DMS79 (cell line): ENCODE measurements at places on chromosomes 6 and 20.

- no peak for DNase-seq
Measured at GRCh38 chr6:108686896-108687295, 126.2 kb downstream of the FOXO3 start.

DNA sequence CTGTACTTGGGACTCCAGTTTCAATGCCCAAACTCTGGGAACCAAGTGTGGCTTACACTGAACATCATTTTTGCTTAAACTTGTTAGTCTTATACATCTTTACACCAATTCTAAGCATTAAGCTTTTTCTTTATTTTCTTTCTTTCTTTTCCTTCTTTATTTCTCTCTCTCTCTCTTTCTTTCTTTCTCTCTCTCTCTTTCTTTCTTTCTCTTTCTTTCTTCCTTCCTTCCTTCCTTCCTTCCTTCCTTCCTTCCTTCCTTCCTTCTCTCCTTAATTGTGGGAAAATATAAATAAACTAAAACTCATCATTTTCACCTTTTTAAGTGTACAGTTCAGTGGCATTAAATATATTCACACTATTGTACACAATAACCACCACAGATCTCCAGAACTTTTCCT is 31.6 kb upstream of the HLA-DQA2 start:
- DNase-seq = no peak

DNA sequence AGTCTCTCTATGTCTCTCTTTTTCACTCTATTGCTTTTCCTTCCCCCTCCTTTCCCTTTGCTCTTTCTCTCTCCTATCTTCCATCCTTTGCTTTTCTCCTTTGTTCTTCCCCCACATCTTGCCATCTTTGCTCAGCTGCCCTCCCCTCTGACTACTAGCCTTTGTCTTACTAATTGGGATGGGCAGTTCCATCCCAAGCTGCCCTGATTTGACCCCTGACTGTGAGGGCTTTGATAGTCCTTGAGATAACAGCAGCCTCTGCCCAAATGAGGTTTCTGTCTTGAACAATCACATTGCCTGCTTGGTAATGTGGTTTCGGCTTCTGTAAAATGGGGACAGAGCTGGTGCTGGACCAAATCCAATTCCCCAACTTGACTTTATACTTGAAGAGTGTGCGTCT is 327.7 kb downstream of the DHX35 start:
- no peak for DNase-seq

DNA sequence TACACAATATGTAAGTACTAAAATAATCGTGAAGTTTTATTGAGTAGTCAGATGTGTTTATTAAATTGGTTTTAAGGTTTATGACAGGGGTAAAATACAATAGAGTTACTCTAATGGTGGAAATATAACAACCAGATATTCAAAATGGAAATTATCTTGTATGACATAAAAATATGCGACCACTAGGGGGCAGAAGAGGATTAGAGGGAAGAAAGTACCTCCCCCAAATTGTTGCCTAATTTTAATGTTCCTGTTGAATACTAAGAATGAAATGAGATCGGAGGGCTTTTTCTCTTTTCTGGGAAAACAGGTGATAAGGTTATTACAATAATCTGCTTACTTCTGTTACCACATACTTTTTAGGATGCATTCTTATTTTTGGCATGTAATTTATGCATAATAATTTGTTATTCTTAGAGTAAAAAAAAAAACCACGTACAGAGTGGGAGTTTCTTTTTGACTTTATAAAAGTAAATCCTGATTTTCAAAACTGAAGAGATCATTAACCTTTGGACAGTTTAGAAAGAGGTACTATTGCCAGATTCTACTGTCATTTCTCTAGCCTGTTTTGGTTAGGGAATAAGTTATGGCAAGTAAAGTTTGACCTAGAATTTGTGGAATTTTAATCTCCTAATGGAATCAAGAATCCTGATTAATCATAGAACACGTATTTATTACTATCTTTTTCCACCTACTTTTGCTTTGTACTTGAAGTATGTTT is 159.2 kb downstream of the CD109 start:
- DNase-seq = no peak

GRCh38 chr6:55659304-55659703 is 80.3 kb upstream of the HMGCLL1 start:
- DNase-seq = no peak

DNA sequence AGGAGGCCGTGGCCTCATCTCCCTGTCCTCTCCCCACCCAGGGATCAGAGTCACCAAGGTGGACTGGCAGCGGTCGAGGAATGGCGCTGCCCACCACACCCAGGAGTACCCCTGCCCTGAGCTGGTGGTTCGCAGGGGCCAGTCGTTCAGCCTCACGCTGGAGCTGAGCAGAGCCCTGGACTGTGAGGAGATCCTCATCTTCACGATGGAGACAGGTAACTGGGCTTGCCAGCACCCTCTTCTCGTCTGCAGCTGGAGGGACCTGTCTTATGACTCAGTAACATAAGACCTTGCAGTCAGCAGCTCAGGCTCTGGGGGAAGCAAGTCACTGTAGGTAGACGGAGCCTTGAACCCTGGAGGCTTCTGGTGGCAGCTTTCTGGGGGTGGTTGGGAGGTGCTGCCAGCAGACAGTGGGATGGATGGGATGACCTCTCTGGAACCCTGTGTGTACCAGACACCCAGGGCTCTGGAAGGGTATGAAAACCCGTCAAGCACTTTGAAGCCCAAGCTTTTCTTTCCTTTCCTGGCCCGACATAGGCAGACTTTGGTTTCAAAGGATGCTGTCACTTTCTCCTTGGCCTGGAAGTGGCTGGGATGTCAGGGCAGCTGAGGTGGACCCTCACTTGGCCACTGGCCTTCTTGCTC is 13.8 kb downstream of the TGM6 start:
- DNase-seq = no peak

- no peak for DNase-seq
Measured at GRCh38 chr6:152378169-152378568, 259.0 kb downstream of the SYNE1 start.

- no peak for DNase-seq
Measured at GRCh38 chr6:129617986-129618385, 92.0 kb downstream of the ARHGAP18 start.

- no peak for DNase-seq
Measured at GRCh38 chr6:31120151-31120915, at the start of gene CDSN. TSS of gene CDSN (minus strand) at chr6:31120446. CDS start at chr6:31120419, 27 bp downstream.

DNA sequence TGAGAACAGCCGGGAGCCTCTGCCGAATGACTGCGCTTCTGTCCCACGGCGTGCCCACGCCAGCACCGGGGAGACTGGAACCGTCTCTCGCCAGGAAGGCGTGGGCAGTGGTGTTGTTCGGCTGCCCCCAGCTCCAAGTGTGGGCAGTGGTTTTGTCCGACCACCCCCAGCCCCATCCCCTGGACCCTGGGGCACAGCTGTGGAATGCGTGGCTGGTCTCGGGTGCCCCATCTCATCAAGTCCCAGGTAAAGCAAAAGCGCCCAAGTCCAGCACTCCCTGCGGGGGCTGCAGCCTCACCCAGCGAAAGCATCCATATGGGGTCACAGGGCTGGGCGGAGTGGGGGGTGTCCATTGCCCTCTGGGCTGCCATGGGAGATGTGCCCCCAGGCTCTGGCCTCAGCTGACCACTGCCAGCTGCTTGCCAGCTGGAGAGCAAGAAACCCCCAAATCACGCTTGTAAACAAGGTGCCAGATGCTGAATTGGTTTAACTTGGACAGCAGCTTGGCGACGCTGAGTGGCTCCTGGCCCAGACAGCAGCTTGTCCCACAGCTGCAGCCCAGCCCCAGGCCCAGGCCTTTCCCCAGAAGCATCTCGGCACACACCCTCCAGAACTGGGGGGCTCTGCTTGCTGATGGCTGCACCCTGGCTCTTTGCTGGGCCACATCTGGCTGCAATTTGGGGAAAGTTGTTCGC is 4.5 kb downstream of the CABLES2 start:
- no peak for DNase-seq
